ENCODE measurements at places on chromosomes 7 and 10.

GRCh38 chr7:17236171-17236570 lies 62.3 kb upstream of the AHR start:
- no peak for DNase-seq

GRCh38 chr7:96968981-96969380 lies 36.4 kb upstream of the DLX6 start:
- no peak for DNase-seq

DNA sequence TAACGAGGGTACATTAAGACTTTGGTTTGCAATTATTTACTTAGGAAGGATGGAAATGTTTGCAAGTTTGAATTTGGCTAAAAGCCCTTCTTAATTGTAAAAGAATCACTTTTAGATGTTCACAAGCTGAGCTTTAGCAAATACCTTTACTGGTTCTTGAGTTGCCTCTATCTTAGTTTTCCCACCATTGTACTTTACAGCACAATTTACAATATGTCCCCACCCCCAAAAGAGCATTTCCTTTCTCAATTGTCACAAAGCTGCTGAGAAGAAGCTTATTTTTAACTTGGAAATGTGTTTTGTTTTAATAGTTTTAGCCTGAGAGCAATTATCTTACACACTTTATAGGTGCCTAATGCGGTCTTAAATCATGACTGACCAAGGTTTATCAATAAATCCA lies 81.1 kb downstream of the MET start:
- DNase-seq = no peak

- no peak for DNase-seq
Observed at GRCh38 chr10:123847686-123848432, 43.7 kb downstream of the CPXM2 start.

DNA sequence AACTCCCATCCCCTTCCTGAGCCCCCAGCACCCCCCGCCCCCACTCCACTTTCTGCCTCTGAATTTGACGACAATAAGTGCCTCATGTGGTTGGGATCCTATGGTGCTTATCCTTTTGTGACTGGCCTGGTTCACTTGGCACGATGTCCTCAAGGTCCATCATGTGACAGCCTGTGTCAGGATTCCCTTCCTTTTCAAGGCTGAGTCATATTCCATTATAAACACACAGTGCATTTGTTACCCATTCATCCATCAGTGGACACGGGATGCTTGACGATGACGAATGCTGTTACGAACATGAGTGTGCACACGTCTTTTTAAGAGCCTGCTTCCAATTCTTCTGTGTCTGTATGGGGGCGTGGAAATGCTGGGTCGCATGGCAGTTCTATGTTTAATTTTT lies 26.7 kb downstream of the SHH start:
- DNase-seq = no peak

DNA sequence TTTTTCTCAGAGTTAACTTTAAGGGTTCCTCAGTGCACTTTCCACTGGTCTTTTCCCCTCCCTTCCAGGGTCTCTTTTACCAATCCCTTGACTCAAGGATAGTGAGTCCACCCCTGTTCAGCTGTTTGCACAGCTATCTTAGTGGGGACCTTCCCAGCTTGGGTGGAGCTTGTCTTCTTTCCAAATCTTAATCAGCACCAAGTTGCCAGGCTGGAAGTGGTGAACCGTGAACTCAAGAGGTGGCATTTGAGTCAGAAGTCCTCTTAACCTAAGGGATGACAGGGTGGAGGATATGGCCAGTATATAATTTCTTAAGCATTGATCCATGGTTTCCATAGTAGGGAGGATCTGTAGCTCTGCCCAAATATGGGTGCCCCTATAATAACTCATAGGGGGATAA lies 25.0 kb downstream of the MAPK8 start:
- no peak for DNase-seq

- no peak for DNase-seq
Observed at GRCh38 chr7:101432316-101432715, 69.6 kb downstream of the COL26A1 start.

DNA sequence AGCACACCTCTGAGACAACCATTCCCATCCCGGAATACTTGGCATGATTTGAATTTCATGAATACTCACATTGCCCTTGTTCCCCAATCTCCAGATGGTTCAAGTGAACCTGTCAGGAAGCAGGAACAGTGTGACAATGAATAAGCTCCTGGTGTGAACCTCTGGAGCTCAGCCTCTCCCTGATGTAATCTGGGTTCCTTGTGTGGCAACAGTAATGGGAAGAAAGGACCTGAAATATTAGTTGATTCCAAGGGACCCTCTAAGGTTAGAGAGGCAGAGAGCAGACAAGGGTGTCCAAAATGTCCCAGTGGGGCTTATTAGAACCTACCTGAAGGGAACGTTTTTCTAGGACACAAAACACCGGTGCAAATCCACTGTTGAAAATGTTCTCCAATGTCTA lies 8.5 kb downstream of the OR2A7 start:
- DNase-seq = no peak

GRCh38 chr7:1623810-1624209 lies 46.3 kb upstream of the ELFN1 start:
- no peak for DNase-seq

GRCh38 chr10:77256346-77256745 lies 381.3 kb downstream of the KCNMA1 start:
- DNase-seq = no peak

DNA sequence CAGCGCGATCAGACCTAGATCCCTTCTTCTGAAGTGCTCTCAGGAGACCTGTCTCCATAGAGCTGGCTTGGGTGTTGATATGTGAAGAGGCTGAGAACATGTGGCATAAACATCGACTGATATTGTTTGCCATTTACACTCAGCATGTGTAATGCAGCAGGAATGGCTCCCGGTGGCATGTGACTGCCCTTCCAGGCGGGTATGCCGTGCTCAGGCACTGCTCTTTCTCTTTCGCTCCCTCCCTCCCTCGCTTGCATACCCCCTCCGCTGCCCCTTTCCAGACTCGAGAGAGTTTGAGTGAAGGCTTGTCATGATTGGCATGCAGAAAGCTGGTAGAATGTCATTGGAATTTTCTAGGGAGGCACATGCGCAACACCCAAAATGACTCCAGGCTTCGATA lies 107.3 kb upstream of the PDCD4 start:
- DNase-seq = no peak

- no peak for DNase-seq
Observed at GRCh38 chr10:26755443-26755903, 58.0 kb downstream of the PDSS1 start.

DNA sequence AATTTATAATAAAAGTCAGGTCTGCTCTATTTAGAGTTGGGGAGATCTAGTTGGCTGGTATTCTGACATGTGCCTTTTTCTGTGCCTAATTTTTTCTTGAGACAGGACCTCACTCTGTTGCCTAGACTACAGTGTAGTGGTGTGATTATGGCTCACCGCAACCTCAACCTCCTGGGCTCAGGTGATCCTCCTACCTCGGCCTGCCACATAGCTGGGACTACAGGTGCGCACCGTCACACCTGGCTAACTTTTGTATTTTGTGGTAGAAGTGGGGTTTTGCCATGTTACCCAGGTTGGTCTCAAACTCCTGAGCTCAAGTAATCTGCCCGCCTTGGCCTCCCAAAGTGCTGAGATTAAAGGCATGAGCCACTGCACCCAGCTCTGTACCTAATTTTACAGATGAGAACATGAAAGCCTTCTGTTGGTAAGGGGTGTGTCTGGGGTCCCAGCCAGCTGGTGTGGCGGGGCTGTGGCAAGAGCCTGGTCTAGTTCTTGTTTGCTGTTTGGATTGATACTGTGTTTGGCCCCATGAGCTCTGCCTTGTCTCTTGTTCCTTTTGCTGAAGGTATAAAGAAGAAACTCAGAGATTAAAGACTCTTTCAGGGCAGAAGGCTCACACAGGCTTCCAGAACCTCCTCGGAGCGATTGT lies 31.4 kb downstream of the POR start:
- DNase-seq = no peak

GRCh38 chr7:155998328-155998691 lies 186.0 kb upstream of the SHH start:
- DNase-seq = no peak

DNA sequence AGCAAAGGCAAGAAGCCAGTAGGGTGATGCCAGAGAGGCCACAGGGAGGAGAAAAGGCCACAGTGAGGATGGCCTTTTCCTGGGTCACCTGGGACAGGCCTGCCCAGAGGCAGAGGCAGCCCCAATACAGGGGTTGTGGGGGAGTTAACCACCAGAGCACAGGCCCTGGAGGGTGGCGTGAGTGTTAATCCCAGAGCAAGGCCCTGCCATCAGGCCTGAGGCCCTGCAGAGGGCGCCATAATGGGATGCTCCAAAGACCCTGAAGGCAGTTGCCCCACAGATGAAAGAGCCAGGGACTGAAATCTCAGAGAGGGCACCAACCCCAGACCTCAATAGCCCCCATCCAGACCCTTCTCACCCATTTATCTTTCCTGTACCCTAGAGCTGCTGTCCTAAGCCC lies 23.9 kb downstream of the SLC13A4 start:
- DNase-seq = no peak

All from sciatic nerve (tissue), 2 donors.